ENCODE measurements at places on chromosomes 3 and 15.
A peak's percentile ranks its signal among the peaks of the same experiment; 100 is the strongest.

DNA sequence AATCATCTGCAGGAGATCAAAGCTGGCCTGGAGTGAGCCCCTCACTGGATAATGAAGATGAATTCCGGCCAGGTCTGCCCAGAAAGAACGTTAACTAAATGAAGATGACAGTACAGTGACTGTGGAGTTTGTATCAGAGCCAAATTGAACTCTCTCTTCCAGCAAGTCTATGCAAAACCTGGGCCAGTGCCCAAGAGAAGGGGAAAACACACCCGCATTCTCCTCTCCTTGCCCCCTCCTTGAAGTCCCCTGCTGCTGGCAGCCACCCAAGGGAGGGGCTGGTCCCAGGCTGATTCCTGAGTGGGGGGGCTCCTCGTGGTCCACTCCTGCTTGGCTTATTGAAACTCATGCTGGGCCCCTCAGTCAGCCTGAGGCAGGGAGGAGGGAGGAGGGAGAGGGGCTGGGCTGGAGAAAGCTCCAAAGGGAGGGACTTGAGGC, 155.7 kb downstream of the RAB11A start:
- peak; percentile 63 for DNase-seq

GRCh38 chr15:25406846-25407245, 32.0 kb downstream of the UBE3A start:
- DNase-seq = no peak

- no peak for DNase-seq
Observed at GRCh38 chr3:161423911-161424522, 52.7 kb upstream of the SPTSSB start.

DNA sequence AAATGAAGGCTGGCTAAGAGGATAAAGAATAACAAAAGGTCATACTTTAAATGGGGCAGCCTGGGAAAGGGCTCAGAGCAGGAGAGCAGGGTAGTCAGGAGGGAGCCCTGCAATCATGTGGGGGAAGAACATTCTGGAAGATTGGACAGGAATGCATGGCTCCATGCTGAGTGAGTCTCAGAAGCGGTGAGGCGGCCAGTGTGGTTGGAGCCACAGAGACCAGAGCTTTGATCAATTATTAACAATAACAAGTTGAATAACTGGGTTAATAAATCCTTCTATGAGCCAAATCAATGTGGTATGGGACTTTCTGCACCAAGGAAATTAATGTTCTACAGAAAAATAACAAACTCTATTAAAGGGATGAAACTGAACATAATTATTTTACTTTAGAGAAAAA, 57.9 kb upstream of the DCUN1D1 start:
- DNase-seq = no peak

DNA sequence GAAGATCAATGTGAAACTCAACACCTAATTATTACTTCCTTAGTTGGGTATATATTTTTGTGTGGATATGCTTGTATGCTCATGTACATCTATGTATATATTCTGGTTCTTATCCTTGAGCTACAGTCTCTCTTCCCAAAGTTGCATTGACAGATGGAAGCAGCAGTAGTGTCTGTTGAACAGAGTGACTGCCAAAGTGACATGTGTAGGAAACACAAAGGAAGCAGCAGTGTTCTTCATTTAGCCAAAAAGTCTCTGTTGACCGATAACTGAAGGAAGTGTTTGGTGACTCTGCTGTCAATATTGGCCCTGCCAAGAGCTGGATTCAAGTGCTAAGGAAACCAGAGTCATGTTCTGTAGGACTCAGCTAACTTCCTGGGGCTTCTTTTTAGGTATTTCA, 123.8 kb downstream of the C3orf70 start:
- no peak for DNase-seq

GRCh38 chr3:58356054-58356453, 23.4 kb downstream of the PXK start:
- no peak for DNase-seq

- no peak for DNase-seq
Observed at GRCh38 chr3:118097226-118097625, 937.4 kb downstream of the IGSF11 start.

GRCh38 chr3:138406606-138407005, 27.8 kb upstream of the ESYT3 start:
- no peak for DNase-seq

- no peak for DNase-seq
Observed at GRCh38 chr3:27865731-27866130, 143.6 kb upstream of the EOMES start.

GRCh38 chr3:10155123-10155472, 9.6 kb upstream of the IRAK2 start:
- no peak for DNase-seq

DNA sequence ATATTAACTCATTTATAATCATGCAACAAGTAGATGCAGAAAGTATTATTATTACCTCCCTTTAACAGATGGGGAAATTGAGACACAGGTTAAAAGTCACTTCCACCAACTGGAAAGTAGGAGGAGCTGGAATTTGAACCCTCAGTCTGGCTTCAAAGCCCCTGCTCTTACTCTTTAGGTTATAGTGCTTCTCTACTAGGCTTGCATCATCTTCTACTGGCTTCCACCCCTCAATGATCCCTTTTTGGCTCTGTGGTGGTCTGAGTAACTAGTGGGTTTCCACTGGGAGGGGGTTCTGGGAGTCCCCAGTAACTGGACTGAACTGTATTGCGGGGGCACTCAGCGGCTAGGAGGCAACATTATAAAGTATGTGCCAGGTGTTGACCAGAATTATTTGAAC, 91.0 kb downstream of the CTNNB1 start:
- DNase-seq = no peak

DNA sequence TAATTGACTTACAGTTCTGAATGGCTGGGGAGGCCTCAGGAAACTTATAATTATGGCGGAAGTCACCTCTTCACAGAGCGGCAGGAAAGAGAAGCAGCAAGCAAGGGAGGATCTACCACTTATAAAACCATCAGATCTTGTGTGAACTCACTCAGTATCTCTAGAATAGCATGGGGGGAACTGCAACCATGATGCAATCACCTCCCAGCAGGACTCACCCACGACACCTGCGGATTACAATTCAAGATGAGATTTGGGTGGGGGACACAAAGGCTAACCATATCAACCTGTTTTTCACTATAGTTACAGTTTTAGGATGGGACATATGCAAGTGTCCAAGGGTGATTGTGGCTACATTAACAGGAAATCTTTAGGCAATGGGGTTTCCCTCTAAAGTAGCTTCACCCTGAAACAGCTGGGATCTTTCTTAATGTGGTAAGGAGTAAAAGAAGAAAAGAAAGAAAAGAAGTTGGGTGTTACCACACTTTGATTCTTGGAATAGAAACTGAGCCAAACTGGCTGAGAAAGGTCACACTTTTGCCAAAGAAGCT, 453.8 kb downstream of the OTOL1 start:
- no peak for DNase-seq

- no peak for DNase-seq
Observed at GRCh38 chr3:127497166-127497565, 93.4 kb downstream of the TPRA1 start.

- no peak for DNase-seq
Observed at GRCh38 chr3:43296565-43296964, 10.2 kb downstream of the SNRK start.

DNA sequence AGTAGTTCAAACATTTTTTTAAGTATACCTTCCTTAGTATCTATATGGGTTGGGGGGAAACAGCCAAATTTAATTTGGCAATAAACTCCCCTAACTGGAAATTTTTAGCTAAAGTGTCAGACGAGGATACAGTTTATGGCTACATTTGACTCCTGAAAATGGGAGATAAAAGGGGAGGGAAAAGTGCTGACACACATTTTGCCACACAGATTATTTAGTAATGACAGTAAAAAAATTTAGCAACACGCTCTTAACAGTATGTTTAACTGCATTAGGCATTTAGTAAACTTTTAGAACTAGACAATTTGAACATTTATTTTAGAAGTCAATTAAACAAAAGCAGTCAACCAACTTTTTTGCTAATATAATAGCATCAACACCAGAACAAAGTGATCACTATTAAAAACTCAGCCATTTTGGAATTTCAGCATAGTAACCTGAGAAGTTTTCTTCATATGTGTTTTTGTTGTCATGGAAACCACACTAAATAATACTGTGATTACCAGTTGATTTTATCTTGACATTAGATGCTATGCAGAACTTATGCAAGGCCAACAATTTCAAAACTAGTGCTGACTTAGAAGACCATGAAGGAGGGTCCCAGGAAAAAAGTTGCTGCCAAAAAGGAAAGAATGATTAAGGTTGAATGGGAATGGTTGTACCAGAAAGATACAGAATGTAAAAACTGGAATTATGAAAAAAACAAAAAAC, 47.0 kb upstream of the TFG start:
- no peak for DNase-seq

DNA sequence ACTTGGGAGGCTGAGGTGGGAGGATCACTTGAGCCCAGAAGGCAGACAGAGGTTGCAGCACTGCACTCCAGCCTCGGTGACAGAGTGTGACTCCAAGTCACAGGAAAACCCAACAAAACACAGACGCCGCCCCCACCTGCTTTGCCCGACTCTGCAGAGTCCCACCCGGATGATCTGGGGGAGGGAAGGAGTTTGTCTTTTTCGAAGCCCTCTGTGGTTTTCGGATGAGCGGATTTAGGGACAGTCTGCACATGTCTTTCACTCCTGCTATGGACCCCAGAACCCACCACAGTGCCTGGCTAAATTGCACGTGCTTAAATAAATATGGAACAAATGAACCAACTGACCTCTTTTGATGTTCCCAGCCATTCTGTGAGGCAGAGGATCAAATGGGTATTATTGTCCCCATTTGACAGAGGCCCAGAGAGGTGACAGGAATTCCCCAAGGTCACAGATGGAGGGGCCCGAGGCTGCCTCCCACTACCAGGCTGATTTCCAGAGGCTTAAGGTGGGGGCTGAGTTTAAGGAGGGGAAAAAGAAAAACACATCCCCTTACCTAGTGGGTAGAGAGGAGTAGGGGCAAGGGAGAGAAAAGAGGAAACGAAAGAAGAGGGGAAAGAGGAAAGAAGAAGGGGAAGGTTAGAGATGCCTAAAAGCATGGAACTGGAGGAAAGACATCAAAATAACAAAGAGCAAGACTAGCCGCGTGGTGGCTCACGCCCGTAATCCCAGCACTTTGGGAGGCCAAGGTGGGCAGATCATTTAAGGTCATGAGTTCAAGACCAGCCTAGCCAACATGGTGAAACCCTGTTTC, 59.4 kb upstream of the TFRC start:
- no peak for DNase-seq

DNA sequence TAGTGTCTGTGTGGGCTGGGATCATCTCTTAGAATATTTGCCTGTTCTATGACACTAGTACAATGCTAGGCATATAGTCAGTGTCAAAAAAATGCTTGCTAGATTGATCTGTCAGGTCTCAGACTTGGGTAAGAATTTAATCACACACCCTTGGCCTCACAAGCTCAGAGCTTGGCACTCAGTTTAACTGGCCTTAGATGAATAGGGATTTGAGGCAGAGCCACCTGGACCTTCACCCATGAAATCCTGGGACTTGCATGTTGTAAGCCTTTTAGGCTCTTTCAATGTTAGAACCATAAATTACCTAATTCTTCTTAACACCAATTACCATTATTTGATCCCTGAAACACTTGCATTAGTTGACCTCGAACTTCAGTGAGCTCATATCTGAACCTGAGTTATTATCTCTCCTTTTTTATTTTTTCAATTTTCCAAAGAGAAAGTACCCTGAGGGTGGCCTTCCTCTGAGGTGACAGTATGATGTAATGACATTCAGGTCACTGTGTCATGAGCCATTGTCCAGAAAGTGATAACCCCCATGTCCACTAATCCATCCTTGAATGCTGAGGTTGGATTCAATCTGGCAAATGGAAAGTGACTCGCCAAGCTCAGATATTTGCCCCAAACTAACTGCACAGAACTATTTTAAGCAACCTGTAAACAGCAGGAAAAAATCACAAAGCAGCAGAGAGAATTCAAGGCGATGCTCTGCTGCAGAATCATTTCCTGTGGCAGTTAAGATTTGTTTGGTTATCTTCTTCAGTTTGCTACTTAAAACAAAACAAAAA, 615.2 kb upstream of the NR2F2 start:
- no peak for DNase-seq

- no peak for DNase-seq
Observed at GRCh38 chr3:62233065-62233464, 140.3 kb downstream of the FEZF2 start.

- no peak for DNase-seq
Observed at GRCh38 chr3:131804565-131805133, 230.2 kb downstream of the CPNE4 start.

GRCh38 chr3:29772436-29772835, 491.6 kb downstream of the RBMS3 start:
- no peak for DNase-seq

DNA sequence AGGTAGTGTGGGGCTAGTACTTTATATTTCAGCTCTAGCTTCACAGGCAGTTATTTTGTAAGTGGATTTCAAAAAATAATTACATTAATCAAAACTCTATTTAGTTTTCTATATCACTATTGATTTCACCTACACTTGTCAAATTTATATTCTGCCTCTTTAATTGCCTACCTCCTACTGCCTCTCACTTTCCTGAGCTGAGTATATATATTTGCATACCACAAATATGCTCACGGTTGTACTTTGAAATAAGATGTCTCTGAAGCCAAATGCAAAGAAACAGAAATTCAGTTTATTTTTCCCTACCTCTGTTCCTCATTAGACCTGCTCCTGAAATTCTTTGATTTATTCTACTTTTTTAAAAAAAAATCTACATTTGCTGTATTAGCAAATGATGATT, 309.3 kb upstream of the TGFBR2 start:
- DNase-seq = no peak

- DNase-seq = no peak
Observed at GRCh38 chr3:125202197-125202596, 10.4 kb downstream of the SLC12A8 start.

GRCh38 chr3:38713121-38713520, 63.6 kb upstream of the SCN5A start:
- DNase-seq = no peak

DNA sequence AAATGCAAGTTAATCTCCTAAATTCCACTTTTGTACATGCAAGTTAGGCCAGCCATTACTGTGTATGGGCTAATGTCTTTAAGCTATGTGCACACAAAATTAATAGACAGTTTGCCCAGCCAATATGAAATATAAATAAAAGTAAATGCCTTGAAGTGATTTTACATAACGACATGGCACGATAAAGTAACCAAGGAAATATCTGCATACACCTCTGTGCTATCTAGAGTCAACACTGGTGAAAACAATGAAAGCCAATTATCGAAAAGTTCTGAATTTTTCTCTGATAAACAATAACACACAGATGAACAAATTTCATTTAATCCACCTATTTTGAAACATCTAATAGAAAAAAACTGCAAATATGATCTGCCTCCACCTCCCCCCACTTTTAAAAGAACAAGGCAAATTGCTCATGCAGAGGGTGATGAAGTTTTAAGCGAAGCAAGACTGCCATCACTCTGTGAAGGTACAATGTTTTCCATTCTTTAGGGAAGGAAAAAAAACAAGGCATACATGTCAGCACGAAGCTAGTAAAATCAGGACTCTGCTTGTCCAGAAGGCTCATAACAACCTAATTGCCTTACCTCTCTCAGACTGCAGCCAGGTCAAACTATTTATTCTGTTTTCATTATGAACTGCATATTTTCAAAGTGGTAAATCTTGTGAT, 317.7 kb downstream of the MECOM start:
- DNase-seq = no peak

All from mesothelial cell of epicardium (in vitro differentiated cells).